ENCODE measurements at places on chromosomes 1 and 21.

- DNase-seq = no peak
These were observed 41.9 kb downstream of the CACNA1E start for GRCh38 chr1:181525104-181525721.

- no peak for DNase-seq
These were observed 408.3 kb downstream of the DSCAM start for GRCh38 chr21:40438616-40439015.

DNA sequence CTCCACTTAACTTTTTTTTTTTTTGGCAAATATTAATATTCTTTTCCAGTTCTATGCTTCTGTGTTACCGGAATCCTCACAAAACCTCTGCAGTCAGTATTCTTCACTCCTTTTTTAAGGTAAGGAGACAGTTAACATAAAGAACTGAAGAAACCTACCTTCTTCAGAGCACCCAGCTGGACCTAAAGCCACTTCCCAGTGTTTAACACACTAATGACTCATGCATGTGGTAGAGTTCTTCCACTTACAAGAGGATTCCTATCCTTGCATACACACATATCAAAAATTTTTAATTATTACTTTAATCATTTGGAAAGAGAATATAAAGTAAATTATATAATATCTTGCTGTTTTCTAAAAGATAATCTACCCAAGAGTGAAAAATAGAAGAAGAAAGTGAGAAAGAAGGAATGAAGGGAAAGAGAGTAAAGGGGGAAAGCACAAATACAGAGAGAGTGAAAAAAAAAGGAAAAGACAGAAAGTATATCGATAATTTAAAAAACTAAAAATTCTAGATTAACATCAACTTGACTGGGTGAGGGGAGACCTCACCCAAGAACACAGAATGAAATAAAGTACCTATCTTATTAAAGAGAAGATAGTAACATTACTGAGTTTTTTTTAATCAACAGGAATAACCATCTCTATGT is 54.9 kb downstream of the ENAH start:
- DNase-seq = no peak

DNA sequence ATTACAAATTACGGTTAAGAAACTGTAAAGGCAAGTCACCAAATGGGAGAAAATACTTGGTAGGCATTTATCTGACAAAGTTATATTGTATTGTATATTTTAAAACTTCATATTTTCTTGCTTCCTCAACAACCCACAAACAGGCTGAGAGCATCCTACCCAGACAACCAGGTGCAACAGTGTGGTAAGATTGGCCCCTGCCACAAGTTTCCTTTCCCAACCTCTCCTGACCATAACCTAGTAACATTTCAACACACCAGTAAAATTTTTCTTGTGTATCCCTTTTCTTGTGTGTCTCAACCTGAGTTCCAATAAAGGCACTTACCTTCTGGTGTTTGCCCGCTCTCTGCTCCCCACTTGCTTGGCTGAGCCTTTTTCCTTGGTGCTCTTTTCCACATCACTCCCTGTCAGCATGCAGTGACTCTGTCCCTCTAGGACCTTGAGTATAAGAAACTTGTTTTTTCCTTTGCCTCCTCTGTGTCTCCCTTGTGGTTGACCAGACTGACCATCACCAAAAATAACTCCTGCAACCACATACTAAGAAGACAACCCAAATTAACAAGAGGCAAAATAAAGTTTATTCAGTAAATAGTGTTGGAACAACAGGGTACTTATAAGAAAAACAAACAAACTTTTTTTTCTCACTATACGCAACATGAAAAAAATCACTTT is 40.9 kb downstream of the FCRL3 start:
- DNase-seq = no peak

GRCh38 chr1:14887764-14888350 is 265.7 kb upstream of the TMEM51 start:
- DNase-seq = no peak

DNA sequence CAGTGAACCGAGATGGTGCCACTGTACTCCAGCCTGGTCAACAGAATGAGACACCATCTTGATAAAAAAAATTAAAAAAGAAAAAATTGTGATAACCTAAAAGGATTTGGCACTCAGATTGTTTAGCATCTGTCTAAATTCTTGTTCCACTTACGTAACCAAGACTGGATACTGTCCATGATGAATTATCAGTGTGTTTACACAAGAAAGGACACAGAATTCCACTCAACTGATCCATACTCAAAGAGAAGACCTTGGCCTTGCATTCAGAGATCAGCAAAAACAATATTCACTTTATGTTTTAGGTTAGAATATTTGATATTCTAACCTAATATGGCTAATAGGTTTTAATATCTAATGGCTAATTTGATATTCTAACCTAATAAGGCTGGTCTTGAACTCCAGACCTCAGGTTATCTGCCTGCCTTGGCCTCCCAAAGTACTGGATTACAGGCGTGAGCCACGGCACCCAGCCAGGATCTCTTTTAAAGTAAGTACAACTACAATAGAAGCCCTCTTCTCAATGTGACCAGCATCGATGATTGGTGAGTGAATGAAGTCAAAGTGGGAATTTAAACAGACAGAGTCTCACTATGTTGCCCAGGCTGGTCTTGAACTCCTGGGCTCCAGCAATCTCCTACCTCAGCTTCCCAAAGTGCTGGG is 43.1 kb upstream of the COX20 start:
- no peak for DNase-seq

DNA sequence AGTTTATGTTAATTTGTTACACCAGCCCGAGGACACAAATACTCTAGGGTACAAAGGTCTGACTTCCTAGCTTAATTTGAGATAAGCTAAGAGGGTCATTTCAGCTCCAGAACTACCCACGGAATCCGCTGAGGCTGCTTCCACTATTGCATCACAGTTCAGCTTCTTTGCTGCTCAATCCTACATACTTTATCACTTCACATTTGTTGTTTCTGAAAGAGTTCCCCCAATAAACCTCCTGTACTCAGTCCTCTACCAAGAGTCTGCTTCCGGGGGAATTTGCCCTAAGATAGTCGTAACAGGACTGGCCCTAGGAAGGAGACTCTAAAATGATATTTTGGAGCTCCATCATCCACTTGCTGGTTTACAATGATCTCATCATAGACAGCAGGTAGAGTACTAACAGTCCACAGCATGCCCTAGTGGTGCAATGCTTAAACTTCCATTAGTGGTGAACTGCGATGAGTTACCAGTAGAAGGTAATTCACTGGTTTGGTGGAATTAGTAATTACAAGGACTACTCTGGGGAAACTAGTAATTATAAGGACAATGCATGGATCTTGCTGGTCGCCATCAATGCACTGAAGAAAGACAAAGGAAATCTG is 229.3 kb downstream of the USH2A start:
- DNase-seq = no peak

DNA sequence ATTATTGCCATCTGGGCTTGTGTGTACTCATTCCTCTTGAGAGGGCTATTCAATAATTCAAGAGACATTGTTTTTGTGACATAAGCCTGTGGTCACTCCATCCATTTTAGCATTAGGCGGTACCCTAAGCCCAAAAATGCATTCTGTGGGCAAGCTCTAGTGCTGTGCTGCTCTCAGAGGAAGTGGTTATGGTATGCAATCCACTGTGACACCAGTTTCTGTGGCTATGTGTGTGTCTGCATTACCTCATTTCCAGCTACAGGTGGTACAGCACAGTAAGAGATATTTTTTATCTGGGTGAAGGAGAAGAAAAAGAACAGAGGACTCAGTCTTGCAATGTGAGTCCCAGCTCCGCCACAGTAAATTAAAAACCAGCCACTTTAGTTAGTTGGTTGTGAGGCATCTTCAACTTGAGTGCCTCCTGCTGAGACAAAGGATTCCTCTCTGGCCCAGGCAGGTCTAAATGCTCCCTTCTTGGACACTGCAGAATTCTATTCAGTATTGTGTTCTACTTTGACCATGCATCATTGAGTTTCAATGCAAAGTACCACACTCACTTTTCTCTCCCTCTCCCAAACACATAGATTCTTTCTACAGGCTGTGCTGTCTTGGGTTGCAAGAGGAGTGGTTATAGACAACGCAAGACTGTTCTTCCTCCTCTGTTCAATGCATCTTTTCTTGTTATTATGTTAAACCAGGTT is 777.8 kb upstream of the BRINP3 start:
- no peak for DNase-seq

- no peak for DNase-seq
These were observed 8.1 kb downstream of the PSMG1 start for GRCh38 chr21:39175154-39175553.

- DNase-seq = no peak
These were observed 44.2 kb upstream of the EXOSC10 start for GRCh38 chr1:11143907-11144306.

GRCh38 chr1:98264727-98265126 is 343.9 kb upstream of the DPYD start:
- DNase-seq = no peak

DNA sequence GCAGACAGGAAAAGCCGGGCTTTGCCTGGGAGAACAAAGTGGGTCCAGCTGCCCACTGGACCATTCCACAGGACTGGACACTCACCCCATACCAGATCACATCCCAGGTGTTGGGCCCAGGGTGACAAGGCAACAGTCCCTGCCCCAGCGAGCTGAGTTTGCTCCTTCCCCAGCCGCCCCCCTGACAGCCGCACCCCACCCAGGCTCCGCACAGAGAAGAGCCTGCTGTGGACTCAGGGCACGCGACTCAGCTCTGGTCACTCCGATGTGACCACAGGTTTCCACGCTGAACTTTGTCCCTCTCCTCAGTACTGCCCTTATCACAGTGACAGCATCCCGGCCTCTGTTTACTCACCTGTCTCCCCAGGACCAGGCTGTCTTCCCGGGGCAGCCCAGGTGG is 1.2 kb downstream of the BMP8B start:
- DNase-seq = no peak

GRCh38 chr1:106173101-106173500 is 883.4 kb upstream of the PRMT6 start:
- no peak for DNase-seq

DNA sequence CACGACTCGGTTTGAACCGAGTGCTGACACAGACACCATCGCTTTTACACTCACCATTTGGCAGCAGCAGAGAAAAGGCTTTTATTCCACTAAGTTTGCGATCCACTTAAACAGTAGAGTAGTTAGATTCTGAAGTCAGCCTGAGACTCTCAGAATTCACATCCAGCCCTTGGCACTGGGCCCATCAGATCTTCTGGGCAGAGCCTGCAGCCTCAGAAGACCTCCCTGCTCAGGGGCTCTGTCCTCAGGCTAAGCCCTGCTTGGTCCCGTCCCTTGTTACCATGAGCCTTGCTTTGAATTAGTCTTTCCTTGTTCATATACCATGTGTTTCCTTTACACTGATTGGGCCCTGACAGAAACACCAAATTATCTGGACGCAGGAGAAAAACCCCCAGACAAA is 41.4 kb upstream of the AJAP1 start:
- no peak for DNase-seq

GRCh38 chr1:160429125-160429561 is 28.8 kb downstream of the VANGL2 start:
- DNase-seq = no peak

- no peak for DNase-seq
These were observed 124.3 kb downstream of the NOS1AP start for GRCh38 chr1:162193815-162194214.

Data from T-cell (primary cell).